NCI-H1105 treated with DMSO at 0.1 percent for 48 hours (cell line): ENCODE measurements at places on chromosomes 12 and 14.

DNA sequence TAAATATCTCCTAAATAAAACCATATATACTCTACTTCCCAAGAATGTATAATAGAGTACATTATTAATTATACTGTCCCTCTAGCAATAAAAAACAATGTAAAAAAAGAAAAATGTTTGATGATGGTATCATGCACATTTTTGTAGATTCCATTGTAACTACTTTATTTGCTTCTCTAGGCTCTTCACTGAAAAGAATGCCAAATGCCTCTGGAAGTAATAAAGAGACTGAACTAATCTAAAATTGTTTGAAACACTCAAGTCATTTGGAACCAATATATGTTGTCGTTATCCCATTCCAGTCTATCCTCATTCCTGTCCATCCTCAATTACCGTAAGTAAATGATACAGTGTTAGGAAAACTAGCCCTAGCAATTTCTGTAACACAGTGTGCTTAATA lies 233.6 kb downstream of the C12orf50 start:
- no peak for DNase-seq

- no peak for DNase-seq
Measured at GRCh38 chr12:97411341-97411740, 51.3 kb upstream of the RMST start.

- DNase-seq, result no peak
Measured at GRCh38 chr12:75525263-75525662, 13.9 kb upstream of the KRR1 start.

DNA sequence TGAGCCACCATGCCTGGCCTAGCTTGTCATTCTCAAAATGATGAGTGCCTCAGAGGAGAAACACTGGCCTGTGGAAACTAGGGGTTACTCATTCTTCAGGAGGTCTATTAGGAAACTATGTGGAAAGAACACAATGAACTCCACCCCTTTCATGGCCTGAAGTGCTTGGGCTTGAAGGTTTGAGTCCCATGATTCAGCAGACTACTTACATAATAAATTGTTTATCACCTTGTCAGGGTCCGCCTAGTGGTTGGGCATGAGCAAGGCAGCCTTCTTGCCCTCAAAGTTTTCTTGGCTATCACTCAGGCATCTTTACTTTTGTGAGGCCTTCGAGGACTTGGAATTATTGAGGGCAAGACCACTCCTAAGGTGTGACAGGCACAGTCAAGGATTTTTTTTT lies 251.2 kb downstream of the ACSS3 start:
- no peak for DNase-seq

- DNase-seq, result no peak
Measured at GRCh38 chr12:118900993-118901392, 80.3 kb upstream of the SRRM4 start.

DNA sequence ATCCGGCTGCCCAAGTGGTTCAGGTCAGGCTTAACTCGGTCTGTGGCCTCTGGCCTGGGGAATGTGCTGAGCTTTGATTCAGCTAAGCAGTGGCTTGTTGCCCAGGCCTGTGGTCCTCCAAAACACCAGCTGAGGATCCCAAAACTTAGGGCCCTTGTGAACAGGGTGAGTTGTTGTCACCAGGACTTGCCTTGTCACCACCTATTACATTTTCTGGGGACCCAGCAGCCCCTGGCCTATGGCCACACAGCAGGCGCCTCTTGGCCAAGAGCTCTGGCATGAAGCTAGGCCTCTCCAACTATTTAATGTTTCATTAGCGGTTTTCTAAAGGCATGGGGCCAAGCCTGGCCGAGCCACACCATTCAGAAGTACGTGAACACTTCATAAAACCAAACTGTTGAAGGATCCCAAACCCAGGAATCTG lies 343.7 kb downstream of the CACNA1C start:
- DNase-seq, result no peak

DNA sequence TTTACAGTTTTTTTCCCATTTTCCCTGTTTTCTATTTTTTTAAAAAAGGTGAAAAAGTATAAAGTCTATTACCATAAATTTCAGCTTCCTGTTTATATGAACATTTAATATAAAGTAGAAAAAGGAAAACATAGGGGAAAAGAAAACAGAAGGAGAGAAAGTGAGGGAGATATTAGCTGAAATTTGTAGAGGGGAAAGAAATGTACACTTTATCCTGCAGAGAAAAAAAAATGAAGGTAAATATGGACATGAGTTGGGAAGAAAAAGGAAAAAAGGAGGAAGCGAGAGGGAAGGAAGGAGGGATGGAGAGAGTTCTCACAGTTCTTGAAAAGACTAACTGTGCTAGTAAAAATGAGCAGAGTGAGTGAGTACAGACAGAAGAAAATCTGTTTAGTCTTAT lies 91.6 kb upstream of the BTG1 start:
- DNase-seq, result no peak
